ENCODE measurements at places on chromosomes 6 and 20. TPM values are rescaled to one million over a fixed set of nuclear protein-coding genes. Genes with fewer than 3 reads are reported as not detected.

Gene PPP1R3G
- total RNA-seq = 0.16 TPM

Gene FNDC1
- total RNA-seq = under 0.01 TPM

Gene DNMT3B
- total RNA-seq = 1.7 TPM

Gene SLC18B1
- total RNA-seq = 9.6 TPM

Gene KHDC1L
- total RNA-seq = not detected

Gene NAPB
- total RNA-seq = 5.0 TPM

Gene PGC
- not detected for total RNA-seq

Gene REM1
- total RNA-seq = not detected

Gene TMEM244
- not detected for total RNA-seq

Gene FUT9
- total RNA-seq = under 0.01 TPM

Gene GNRH2
- total RNA-seq = not detected

Gene SLC35D3
- total RNA-seq = not detected

Gene MYCT1
- total RNA-seq = 82.4 TPM

Gene SLC17A3
- total RNA-seq = not detected

Gene MCCD1
- not detected for total RNA-seq

Gene LZTS3
- total RNA-seq = 3.4 TPM
